ENCODE measurements at places on chromosomes 3 and 15.

DNA sequence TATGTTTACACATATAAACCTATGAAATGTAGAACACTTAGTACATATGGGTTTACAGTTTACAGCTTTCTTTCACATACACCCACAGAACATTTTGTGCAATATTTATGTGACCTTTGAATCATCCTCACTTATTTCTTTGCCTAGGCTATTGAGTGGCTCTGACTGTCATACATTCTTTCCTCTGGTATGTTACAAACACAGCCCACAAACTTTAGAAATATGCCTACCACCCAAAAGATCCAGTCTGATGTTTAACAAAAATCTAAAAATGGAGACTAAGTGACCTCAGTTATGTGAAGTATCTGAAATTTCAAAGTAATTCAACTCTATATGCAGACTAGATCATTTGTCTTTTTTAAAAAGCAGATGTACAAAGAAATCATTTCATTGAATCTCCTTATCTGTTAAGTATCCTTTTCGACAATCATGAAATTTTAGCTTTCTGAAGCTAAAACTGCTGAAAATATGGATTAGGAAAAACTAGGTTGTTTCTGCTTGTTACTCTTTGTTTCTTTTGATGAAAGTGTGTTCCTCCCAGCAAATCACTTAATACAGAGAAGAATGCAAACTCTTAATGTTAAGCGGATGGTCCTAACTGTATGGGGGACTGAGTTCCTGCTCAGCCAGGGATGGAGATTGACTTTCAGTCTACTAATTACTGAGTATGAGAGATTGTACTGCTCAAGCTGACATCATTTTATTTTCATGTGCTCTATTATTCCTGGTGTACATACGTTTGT lies 27.7 kb downstream of the CCDC54 start:
- DNase-seq, result no peak

GRCh38 chr3:180142472-180142871 lies 105.7 kb upstream of the PEX5L start:
- no peak for DNase-seq

DNA sequence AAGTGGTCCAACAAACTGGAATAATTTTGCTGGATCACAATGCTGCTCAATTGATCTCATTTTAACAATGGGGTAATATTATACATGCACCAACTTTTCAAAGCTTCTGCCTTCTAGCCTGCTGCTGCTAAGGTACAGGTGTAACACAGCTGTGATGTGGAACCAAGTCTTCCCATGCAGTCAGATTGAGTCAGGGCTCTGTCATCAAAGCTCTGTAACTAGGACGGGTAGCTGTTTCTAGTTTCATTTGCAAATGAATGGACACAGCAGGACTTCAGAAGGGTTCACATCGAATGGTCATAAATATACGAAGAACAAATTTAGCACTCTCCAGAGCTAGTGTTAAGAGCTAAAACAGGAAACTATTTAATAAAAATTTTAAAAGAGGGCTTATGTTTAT lies 189.2 kb downstream of the USP13 start:
- DNase-seq, result no peak

GRCh38 chr3:69445498-69445897 lies 59.6 kb upstream of the FRMD4B start:
- no peak for DNase-seq

GRCh38 chr3:42936157-42936981 lies 30.4 kb downstream of the ZNF662 start:
- DNase-seq, result no peak

DNA sequence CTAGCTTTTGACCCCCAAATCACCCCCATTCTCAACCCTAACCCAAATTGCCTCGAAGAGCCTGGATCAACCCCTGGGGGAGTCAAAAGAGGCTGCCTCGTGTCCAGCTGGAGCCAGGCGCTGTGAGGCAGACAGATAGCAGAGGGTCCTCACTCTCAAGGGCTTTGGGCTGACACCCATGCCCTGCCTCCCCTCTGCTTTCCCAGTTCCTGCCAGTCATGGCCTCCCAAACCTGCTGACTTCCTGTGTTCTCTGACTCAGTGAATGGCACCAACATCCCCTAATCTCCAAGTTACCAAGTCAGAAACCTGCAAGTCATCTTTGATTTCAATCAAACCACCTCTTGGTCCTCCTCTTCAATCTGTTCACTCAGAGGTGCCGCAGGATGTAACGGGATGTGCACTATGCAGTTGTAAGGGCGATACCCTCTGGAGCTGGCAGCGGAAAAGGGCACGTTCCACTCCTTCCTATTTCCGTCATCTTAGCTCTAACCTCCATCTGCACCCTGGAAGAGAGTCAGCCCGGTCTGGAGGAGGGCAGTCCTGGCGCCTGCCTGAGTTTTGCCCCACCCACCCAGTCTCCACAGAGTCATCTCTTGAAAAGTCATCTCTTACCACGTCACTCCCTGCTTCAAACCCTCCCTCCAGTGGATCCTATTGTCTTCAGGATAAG lies 52.4 kb upstream of the FAM174B start:
- DNase-seq, result no peak

GRCh38 chr3:196127308-196128040 lies 45.6 kb upstream of the TFRC start:
- no peak for DNase-seq

DNA sequence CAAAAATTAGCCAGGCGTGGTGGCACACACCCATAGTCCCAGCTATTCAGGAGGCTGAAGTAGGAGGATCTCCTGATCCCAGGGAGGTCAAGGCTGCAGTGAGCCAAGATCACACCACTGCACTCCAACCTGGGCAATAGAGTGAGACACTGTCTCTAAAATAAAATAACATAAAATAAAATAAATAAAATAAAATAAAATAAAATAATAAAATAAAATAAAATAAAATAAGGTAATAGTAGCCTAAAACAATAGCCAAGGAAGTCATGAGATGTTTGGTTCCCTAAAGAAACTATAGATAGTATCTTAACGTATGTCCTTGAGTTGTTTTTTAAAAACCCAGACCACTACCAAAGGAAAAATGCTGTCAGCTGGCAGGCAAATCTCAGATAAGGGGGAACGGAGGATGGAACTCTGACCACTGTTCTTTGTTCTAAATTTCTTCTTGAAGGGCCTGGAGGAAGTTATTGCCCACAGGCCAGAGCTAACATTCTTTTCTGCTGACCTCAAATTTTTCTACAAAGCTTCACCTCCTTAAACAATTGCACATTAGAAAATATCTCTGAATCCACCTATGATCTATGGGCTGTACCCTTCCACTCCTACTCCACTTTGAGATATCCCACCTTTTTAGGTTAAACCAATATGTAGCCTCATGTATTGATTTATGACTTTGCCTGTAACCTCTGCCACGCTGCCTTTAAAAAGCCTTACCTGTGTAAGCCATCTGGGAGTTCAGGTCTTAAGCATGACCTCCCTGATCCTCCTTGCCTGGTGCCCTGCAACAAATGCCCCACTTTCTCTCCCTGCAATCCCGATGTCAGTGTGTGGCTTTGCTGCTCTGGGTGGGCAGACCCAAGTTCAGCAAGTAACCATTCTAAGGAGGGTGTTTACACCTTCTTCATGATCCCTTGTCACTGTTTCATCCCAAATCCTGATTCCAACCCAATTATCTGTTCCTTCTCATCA lies 126.2 kb upstream of the BHLHE40 start:
- DNase-seq, result no peak

- DNase-seq, result no peak
Observed at GRCh38 chr15:90710436-90711027, 6.6 kb upstream of the BLM start.

DNA sequence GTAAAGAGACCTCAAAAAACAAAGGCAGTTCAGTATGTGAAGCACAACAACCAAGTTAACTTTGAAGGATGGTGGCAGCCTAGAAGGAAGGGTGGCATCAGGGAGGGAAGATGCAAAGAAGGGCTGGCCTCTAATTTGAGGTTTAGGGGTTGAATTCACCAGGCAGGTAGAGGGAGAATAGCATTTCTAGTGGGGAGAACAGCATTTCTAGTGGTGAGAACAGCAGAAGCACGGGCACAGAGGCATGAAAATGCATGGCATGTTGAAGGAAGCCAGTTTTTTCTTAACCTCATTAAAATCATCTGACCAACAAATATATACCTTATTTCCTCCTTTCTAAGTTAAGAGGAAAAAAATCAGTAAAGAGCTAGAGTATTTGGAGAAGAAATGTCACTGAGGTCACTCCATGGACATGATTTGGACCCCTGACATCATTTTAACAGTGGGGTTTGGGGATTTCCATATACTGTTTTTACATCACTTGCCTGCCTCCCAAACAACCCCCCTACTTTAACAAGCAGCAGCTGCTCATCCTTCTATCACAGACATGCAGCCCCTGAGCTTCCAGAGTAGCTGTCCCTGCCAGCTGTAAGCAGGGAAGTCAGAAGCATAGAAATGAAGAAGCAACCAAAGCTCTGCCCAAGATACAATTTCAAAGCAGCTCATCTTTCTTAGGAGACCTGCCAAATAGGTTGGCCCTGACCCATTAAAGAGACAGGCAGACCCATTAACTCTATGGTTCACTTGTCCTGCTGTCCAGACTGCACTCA lies 2.4 kb upstream of the POPDC2 start:
- no peak for DNase-seq

- DNase-seq, result no peak
Observed at GRCh38 chr15:33636958-33637357, 326.2 kb downstream of the RYR3 start.

GRCh38 chr3:66256806-66257205 lies 36.0 kb downstream of the SLC25A26 start:
- DNase-seq, result no peak

DNA sequence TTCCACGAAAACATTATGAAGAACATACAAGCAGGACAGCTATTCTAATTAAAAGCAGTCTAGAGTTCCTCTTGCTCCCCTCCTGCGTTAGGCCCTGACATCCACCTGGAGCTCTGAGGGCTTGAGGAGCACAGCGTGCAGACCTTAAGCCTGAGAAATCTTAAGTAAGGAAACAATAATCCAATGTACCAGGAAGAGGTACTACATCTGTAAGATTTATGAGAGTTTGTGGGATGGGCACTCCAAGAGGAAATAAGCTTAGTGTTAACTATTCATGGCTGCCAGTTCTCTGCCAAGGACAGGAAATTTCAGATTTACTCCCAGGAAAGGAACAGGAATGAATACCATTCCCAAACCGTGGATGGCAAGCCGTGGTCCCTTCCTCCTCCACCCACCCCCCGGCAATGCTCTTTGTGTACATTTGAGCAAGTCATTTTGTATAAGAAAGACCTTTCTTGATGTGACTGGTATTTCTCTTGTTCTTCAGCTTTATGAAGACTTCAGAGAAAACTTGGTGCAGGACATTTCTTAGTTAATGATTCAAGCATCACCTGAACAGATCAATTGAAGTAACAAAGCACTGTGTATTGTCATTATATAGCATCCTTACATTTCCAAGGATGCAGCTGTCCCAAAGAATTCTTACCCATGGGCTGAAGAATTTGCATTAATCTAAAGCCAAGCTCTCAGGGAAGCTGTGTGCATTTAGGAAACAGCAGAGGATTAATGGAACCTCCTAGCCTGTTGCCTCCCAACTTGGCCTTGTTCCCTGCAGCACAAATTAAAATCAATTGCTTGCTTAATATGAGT lies 28.8 kb upstream of the VILL start:
- no peak for DNase-seq

- DNase-seq, result no peak
Observed at GRCh38 chr3:70824773-70825172, 512.3 kb upstream of the MDFIC2 start.

DNA sequence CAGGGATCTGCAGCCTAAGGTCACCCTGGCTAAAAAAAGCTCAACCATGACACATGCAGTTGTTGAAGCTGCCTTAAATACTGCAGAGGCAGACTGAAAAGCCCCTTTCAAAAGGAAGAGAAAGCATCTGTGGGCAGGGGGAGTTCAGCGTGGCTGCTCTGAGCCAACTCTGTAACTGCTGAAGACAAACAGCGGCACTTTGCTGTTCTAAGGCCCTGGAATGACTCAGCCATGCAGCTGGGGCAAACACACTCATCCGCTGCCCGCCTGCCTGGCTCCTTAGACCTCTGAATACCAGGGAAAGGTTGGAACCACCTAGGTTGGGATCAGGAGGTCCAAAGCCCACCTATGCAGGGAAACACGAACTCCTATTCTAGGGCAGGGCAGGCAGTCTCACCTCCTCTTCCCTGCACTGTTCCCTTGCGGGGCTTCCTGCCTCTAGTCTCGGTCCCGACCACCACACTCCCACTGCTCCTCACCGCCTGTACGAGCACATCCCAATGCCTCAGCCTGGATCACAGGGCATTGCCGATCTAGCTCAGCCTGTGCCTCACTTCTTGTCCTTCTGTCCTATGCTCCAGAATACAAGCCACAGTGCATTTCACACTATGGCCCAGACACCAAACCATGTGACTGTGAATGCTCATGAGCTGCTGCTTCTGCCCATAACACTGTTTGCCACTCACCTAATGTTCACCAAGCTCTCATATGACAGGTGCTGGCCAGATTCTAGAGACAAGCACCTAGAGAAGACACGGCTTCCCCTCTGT lies 6.6 kb upstream of the MUSTN1 start:
- no peak for DNase-seq

- DNase-seq, result no peak
Observed at GRCh38 chr3:49427586-49427985, 1.5 kb downstream of the NICN1 start.

DNA sequence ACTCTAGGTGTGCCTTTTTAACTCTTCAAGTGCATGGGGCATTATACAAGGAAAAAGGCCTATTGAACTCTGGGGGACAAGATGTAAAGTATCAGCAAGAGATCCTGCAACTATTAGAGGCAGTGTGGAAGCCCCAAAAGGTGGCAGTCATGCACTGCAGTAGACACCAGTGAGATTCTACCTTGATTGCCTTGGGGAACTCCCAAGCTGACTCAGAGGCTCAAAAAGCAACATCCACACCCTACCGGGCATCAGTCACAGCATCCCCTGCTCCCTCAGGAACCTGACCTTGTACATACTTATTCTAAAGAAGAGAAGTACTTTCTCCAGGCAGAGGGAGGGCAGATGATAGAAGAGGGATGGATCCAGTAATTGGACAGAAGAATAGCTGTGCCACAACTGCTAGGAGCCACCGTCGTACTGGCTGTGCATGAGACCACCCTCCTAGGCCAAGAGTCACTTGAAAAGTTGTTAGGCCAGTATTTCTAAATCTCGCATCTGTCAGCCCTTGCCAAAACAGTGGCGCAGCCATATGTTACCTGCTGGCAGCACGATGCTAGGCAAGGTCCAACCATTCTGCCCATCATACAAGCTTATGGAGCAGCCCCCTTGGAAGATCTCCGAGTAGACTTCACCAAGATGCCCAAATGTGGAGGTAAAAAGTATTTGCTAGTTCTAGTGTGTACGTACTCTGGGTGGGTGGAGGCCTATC lies 523.1 kb upstream of the FRG2C start:
- no peak for DNase-seq

DNA sequence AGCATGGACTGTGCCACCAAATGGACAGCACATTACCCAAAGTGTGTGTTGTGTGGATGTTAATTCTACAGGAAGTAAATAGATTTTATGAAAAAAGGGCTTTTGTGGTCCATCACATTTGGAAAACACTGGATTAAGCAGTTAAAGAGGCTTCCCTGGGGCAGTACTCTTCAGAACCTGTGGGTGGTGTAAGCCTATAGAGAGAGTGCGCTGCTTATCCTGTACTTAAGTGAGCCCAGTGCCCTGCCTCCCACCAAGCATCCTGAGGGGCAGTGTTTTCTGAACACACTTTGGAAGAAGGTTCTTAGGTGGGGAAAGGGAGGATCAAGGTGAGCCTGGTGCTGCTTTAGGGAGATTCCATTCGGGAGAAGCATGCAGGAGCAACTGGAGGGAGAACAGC lies 10.9 kb downstream of the TTLL3 start:
- DNase-seq, result no peak

- DNase-seq, result no peak
Observed at GRCh38 chr3:191240486-191240885, 41.4 kb downstream of the OSTN start.

Measured in KG1 (cell line).